ENCODE measurements at places on chromosomes 1 and 21.
A peak's percentile ranks its signal among the peaks of the same experiment; 100 is the strongest.

DNA sequence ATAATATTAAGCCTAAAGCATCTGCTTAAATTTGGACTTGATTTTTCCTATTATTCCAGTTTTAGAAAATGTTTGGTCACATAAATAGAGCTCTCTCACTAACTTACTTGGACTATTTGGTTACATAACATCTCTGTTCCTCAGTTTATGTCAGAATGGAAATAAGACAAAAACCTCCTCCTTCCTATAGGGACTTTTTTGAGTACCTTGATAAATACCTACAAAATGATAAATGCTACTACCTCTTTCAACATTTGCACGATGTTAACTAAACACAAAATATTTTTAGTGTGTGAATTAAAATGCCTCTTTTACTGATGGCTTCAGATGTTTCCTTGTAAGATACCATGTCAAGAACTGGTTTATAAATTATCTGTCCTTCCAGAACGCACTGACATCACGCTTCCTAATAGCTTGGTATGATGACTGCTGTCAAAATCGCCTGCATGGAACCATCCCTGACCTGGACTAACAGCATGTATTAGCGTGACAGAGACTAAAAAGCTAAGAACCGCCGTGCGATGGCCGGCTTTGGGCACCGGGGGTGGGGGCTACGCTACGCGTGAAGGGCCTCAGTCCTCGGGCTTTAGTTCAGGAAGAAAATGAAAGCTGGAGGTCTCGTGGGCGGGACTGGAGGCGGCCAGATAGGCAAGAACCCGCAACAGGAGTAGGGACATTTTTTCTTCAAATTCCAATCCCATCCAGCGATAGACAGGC lies 133.2 kb upstream of the BARHL2 start:
- no peak for DNase-seq

DNA sequence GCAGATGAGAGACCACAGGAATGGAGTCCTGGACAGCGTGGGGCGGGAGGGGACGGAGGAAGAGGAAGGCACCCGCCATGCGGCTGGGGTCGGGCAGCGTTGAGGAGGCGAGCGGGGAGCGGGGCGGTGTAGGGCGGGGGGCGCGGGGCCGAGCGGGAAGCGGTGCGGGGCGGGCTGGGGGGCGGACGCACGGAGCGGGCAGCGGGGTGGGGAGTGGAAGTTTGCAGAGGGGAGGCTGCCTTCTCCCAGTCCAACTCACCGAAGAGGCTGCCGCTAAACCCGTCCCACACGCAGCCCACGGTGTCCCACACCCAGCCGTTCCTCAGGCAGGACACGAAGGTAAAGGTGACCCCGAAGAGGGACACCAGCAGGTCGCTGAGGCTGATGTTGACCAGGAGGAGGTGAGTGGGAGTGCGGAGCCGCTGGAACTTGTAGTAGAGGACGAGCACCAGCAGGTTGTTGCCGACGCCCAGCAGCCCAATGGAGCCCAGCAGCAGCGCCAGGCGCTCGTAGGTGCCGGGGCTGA lies 483 bp downstream of the CHML start:
- peak; percentile 6 for DNase-seq

DNA sequence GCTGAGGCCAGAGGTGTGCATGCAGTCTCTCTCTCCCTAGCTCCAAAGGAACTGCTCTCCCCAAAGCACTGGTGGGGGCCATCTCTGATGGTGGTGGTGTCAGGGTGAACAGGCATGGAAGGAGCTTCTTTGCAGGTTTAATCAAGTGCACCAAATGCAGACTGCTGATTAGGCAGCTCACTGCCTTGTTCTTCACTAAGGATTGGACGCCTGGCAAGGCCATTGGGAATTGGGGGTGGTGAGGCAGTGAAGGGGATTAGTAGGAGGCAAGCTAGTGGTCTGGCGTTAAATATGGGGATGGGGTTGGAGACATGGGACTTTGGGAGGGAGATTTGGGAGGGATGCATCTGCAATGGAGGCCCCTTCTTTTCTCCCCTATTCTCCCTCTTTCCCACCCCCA lies 1.5 kb downstream of the CACNA1E start:
- no peak for DNase-seq

DNA sequence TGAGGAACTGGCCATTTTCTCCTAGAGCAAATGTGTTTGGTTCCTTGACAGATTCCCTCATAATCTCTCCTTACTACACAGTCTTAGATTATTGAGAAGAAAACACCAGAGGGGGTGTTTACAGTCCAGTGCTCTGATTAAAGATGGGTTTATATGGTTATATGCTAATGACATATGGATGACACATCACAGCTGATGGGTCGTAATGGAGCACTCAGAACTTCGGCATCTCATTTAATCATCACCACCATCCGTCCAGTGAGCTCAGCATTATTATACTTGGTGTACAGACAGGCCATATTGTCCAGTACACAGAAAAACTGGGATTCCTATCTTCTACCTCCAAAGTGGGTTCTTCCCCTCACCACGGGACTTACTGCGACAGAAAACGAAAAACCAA lies 22.3 kb upstream of the NR5A2 start:
- DNase-seq, result no peak

DNA sequence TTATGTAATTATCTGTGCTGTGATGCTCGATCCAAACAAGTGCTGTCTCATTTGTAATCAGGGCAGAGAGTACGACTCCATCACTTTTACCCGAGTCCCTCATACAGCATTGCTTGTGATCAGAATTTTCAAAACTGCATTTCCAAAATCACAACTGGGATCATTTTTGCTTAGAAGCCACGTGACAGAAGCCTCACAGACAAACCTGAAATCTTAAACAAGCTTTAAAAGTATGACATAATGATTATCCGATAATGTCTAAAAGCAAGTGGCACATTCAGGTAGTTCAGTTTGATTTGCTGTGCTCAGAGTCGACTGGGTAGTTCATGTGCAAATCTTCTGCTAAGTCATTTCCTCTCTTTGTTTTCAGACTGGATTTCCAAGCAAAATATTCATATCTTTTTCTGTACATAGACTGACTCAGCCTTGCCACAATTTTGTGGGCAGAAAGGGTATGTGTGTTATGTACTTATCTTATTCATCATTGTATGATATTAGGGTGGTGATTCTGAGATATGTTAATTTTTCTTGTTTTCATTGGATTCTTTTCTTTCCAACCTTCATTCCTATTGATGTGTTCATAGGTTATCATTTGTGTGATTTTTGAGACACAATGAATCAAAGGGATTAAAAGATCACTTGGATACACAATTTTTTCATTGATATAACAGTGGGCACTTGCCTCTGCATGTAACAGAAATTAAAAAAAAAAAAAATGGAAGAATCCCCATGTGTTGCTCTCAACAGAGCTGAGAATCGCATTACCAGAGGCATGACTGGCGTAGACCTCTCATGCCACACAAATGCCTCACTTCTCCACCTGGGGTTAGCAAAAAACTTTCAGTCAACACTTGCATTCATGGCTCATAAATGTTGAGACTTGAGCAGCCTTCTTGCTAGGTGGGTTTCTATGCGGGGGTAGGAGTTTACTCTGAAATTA lies 355.7 kb downstream of the LTN1 start:
- no peak for DNase-seq

Data from activated T-cell treated with anti-CD3 and anti-CD28 coated beads for 4 hours (primary cell).